ENCODE measurements at places on chromosomes 7 and 10.

- no peak for DNase-seq
Observed at GRCh38 chr10:18437486-18437885, 213.9 kb downstream of the NSUN6 start.

DNA sequence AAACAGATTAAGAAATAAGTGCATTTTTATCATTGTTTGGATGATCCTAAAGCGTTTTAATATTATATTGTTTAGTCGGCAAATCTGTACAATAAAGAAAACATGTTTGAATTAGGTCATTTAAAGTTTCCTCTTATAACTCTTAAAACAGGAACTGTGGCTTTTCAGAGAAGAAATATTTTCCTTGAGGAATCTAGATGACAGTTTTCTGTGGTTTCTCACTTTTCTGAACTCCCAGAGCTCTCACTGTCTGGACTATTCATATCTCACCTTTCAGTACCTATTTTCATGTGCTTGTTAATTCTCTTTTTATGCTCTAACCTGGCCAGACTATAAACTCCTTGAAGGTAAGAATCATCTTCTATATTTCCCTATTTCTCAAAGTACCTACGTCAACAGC lies 135.1 kb downstream of the CHN2 start:
- no peak for DNase-seq

DNA sequence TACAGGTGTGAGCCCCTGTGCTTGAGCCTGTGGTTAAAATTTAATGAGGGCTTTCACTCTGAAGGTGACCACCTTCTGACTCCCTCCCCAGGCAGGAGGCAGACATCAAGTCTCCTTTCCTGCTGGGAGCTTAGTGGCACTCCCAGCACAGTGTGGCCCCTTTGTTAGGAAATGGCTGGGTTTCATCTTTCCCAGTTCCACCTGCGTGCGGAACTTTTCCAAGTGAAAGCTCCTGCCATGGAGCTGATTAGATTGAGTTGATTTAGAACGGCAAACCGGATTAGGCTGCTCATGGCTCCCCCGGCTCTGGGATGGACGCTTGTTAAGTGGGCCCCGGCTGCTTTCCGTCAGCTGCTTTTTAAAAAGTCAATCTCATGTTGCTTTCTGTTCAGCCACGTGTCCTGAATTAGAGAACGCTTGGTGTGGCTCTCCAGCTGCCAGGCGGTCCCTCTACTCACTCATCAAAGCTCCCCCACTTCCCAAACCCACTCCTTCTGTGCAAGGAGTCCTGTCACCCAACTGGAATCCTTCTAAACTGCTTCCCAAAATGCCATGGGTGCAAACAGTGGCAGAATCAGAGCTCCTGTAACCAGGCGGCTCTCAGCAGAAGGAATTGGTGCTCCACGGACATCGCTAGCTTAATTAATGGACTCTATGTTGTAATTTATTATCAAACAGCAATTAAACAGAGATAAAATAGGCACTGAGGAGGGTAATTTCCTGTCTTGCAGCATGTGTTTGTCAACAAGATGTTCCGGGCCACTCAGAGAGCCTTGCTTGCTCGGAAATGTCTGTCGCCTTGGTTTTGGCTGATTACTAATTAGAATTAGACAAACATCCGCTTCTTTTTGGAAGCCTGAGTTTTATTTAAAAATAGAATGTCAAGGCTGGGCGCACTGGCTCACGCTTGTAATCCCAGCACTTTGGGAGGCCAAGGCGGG lies 551.2 kb downstream of the GALNT17 start:
- DNase-seq = no peak

GRCh38 chr7:25521236-25521635 lies 292.9 kb upstream of the NPVF start:
- no peak for DNase-seq

- no peak for DNase-seq
Observed at GRCh38 chr7:112152186-112152585, 54.0 kb downstream of the DOCK4 start.

DNA sequence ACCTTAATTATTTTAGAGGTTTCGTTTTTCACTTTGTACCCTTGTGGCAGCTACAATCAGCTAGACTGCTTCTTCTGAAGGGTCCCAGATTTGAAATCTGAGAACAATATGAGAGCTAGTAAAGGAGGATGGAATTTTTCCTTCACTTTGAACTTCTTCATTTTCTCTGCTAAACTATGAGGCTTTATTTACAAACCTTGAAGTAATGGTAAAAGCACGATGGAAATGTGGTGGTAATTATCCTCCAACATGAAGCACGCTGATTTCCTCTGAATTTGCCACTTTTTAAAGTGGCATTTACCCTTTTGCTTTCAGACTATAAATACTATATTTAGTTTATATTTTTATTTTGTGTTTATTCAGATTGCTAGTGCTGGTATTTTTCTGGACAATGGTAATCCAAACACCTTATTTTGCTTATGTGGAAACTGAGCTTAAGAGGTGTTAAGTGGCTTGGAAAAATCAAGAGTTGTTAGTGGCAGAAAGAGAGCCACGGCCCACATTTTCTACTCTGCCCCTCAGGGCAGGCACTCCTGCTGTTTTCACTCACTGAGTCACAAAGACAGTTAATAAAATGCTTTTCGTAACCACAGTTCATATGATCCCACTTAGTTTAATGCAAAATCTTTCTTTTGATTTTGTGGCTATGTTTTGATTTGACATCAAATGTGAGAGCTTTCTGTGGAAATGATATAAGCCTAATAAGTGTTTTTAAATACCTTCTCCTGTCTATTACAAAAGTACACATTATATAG lies 2.7 kb downstream of the SSMEM1 start:
- DNase-seq = no peak

DNA sequence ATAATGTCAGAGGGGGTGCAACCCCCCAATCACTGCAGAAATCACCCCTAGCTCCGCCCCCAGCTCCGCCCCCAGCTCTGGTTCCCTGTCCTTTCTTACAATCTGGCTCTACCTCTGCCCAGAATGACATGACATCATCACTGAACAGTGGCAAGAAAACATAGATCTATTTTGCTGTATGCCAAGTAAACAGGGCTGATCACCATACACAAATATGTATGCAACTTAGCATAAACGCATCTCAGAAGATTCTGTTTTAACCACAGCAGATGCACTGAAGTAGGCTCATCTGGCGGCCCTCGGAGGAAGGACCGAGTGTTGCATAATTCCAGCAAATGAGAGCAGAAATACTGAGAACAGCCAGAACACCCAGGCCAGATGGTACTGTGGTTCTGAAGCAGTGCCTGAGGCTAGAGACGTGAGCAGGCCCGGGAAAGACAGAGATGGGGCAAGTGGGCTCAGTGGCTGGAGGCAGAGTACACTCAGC lies 293.3 kb upstream of the KLF14 start:
- DNase-seq = no peak

- DNase-seq = no peak
Observed at GRCh38 chr7:78769481-78770101, 683.9 kb downstream of the MAGI2 start.

DNA sequence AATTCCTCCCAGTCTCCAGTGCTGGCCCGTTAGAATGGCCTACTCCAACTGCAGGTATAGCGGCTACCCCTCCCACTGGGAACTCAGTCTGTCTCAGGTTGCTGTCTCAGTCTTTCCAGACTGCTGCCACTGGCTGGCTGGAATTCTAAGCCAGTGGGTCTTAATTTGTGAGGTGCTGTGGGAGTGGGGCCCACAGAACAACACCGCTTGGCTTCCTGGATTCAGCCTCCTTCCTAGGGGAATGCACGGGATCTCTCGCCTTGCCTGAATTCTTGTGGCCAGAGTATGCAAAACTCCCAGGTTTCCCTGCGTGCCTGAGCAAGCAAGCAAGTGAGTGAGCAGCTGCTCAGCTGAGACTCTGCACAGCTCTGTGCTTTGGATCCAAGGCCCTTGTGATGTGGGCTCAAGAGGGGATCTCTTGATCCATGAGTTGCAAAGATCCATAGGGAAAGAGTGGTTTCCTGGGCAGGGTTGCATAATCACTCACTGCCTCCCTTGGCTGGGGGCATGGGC lies 41.5 kb upstream of the GPR141 start:
- no peak for DNase-seq

DNA sequence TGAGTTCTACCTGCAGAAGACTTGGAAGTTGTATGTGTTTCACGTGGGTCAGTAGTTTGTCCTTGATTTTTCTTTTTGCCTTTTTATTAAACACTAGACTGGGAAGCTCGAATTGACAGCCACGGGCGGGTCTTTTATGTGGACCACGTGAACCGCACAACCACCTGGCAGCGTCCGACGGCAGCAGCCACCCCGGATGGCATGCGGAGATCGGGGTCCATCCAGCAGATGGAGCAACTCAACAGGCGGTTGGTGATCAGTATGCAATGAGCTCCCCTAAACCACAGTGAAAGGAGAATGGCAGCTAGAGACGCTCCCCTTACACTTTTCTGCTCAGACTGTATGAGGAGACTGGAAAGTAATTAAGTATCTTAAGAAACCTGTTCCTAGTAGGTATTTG lies 126.7 kb upstream of the STK17A start:
- no peak for DNase-seq

DNA sequence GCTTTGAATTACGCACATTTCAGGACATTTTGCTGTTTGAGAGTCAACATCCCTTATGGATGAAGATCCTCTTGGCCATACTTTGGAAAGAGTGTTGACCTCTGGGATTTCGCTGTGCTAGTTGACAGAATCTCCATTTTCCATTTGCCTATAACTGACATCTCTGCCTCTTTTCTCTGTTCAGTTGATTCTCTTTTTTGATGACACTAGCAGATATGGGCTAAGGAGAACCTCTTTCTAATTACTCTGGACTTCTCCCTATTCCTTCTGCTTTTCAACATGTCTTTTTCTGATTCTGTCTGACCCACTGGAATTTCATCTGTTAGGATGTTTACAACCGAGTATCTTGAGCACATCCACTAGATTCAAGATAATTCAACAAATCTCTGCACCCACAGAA lies 311.5 kb downstream of the CAMK1D start:
- no peak for DNase-seq

DNA sequence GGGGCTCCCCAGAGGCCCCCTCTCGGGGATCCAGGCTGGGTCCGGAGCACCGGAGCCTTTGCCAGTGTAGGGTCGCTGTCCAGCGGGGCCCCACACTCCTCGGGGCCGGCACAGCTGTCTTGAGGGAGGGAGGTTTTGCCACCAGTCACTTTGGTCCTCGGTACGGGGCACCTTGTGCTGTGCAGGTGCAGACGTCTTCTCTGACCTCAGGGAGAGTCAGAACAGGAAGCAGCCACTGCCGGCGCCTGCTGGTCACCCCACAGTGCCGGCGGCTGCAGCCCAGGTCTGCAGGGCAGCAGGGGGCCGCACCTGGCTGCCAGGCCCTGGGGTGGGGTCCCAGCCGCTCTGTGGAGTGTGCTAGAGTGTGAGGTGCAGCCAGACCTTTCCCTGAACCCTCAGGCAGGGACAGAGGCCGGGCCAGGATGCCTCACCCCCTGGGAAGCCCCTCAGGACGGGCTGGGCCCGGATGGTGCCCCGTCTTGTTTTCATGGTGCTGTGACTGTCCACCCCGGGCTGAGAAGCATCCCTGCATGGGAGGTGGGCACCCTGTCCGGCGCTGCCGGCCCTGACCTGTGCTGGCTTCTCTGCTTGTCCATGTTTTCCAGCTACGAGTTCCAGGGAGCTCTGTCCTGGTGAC lies 8.2 kb downstream of the MAFK start:
- DNase-seq = no peak
